ENCODE measurements at places on chromosomes 5 and 9.

DNA sequence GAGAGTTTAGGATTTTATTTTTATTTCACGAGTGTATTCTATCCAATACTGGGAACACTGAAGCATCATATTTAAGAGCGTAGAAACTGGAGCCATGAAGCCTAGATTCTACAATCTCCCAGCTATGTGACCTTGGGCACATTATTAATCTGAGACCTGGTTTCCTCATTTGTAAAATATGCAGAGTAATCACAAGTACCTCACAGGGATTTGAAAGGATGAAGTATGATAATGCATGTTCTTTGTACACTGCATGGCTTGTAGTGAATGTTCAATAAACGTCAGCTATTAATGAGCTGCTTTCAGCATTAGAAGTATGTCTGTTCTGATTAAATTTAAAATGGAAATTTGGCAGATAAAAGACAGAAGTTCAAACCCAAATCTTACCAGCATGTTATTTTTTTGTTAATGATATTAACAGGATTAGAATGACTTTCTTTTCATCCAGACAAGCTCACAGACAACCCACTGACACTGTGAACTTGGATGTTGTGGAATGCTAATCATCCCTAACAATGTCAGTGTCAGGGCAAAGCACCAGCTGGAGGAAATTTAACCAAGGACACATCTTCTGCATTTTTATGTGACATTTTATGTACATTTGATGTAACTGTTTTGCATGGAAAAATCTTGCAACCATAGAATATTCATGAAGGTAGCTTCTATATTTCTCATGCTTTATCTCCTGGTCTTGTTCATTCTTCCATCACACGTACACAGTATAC, 27.1 kb upstream of the CTXN3 start:
- DNase-seq, result no peak

GRCh38 chr5:174794931-174795672, 70.7 kb downstream of the MSX2 start:
- no peak for DNase-seq

DNA sequence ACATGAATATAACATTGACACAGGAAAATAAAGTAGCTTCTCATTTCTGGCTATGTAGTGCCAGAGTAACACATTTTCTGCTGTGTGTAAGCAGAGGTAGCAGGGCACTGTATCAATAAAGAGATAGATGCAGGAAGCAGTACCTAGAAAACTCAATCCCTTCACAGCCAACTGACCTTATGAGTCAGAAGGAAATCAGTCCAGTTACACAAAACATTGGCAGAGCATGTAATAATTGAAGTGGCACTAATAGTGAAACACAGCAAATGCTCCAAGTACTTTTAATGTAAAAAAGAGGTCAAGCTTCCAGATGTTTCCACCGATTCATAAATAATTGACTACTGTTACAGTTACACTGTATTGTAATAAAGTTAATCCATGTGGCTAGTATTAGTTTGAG, 706.6 kb downstream of the EFNA5 start:
- DNase-seq, result peak; percentile 82

GRCh38 chr5:179801304-179802206, 5.1 kb downstream of the MGAT4B start:
- no peak for DNase-seq

- DNase-seq, result peak; percentile 30
Observed at GRCh38 chr9:86181379-86182315, 77.8 kb downstream of the C9orf153 start.

GRCh38 chr5:76083555-76084495, 642 bp downstream of the SV2C start:
- DNase-seq, result no peak

GRCh38 chr9:130607640-130608420, 28.5 kb downstream of the FUBP3 start:
- DNase-seq, result no peak

- DNase-seq, result peak; percentile 75
Observed at GRCh38 chr5:142360607-142361120, 35.8 kb upstream of the SPRY4 start.

GRCh38 chr5:137142346-137142745, 356.8 kb downstream of the SPOCK1 start:
- DNase-seq, result no peak

- peak; percentile 28 for DNase-seq
Observed at GRCh38 chr5:150358261-150359095, 981 bp downstream of the TCOF1 start.

- DNase-seq, result no peak
Observed at GRCh38 chr9:93365427-93366118, 85.9 kb upstream of the FAM120A start.

DNA sequence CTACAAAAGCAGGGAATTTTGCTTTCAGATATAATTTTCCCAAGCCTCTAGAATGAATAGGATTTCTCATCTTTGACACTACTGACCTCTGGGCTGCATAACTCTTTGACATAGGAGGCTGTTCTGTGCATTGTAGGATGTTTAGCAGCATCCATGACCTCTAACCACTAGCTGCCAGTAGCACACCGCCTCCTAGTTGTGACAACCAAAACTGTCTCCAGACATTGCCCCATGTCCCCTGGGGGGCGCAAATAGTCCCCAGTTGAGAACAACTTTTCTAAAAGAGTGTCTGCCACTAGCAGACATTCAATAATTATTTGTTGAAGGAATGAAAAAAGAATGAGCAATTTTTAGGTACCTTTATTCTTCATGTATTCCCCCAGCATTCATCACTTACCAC, 51.8 kb downstream of the POU4F3 start:
- DNase-seq, result peak; percentile 24

GRCh38 chr5:95563367-95563766, 8.5 kb downstream of the ARSK start:
- no peak for DNase-seq

Data from PC-3 (cell line).